ENCODE measurements at places on chromosomes 6 and 20.

GRCh38 chr6:35733633-35734032 is 3.2 kb upstream of the ARMC12 start:
- no peaks in the 10 kb centered on the region for H3K27me3 ChIP-seq
- no peak overlapping the region for H3K4me3 ChIP-seq
- no peak for DNase-seq

- no peak overlapping the region for H3K4me3 ChIP-seq
- no peaks in the 10 kb centered on the region for H3K27me3 ChIP-seq
- H3K36me3 ChIP-seq = no peaks in the 10 kb centered on the region
Measured at GRCh38 chr6:132133736-132134445, 182.7 kb upstream of the CCN2 start.

DNA sequence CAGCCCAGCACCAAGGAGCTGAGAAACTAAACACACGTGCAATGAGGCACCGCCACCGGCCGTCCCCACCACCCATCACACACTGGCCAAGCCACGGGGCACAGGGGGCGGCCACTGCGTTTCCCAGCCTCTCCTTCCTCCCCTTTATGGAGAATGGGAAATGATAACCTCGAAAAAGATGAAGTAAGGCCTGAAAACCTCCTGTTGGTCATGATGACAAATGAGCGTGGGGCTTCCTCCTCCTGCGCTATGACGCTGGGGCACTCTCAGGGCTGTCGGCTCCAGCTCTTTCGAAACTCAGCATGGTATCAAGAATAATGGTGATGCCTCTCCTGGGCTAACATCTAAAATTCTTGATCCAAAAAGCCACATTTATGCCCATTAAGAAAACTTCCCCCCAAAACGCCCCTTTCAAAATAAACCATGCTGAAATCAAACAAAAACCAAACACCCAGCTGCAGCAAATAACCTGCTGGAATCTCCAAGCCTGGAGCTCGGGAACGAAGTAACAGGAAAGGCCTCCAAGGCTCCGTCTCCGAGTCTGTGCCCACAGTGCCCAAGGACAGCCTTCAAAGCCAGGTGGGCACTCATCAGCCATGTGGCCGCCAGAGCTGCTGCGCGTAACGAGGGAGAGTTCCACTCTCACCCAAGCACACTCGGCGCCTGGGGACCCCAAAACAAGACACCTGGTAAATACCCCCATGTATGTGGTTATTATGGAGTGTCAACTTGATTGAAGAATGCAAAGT is 50.0 kb downstream of the TAF4 start:
- H3K4me1 ChIP-seq = peaks cover 14% of the 10 kb centered on the region
- DNase-seq = no peak
- H3K27me3 ChIP-seq = no peaks in the 10 kb centered on the region

- H3K27me3 ChIP-seq = no peaks in the 10 kb centered on the region
- no peak overlapping the region for H3K4me3 ChIP-seq
- no peak overlapping the region for H3K27ac ChIP-seq
- H3K36me3 ChIP-seq = no peaks in the 10 kb centered on the region
- H3K4me1 ChIP-seq = no peaks in the 10 kb centered on the region
Measured at GRCh38 chr20:63783970-63784369, 44.4 kb downstream of the SLC2A4RG start.

DNA sequence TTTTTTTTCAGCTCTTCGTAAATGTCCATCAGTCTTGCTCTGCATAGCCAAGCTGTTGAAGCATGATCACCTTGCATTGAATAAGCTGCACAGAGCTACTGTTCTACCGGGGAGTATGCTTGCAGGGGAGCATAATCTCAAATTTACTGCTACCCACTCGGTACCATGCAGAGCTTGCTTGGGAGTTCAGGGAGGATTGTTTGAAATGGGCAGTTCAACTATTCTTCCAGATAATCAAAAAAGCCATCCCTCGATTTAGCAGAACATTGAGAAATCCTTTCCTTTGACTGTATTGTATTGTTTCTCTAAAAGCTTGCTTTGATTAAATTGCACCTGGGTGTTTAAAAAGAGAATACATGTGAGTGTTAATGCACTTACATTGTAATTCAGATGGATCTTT is 332.6 kb downstream of the UTRN start:
- no peaks in the 10 kb centered on the region for H3K4me1 ChIP-seq
- no peak for DNase-seq
- H3K27ac ChIP-seq = no peak overlapping the region
- no peaks in the 10 kb centered on the region for H3K36me3 ChIP-seq

DNA sequence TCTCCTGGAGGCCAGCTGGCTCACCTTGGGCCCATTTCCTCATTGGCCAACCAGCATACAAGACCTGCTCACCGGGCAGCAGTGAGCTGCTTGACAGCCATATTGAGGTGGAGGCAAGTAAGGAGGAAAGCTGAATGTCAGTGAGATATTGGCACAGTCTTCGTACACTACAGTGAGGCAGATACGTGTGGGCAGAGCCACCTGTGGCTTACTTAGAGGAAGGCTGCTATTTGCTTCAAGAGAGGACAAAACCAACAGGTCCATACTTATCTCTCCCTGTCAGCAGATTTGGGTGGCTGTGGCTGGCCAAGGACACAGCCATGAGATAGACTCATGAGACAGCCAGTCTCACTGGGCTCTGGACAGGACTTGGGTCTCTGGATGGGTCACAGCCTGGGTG is 15.1 kb upstream of the MCM3 start:
- H3K36me3 ChIP-seq = no peaks in the 10 kb centered on the region
- H3K4me3 ChIP-seq = no peak overlapping the region
- H3K27ac ChIP-seq = no peak overlapping the region
- H3K27me3 ChIP-seq = no peaks in the 10 kb centered on the region
- peaks cover 1% of the 10 kb centered on the region for H3K4me1 ChIP-seq
- no peak for DNase-seq

DNA sequence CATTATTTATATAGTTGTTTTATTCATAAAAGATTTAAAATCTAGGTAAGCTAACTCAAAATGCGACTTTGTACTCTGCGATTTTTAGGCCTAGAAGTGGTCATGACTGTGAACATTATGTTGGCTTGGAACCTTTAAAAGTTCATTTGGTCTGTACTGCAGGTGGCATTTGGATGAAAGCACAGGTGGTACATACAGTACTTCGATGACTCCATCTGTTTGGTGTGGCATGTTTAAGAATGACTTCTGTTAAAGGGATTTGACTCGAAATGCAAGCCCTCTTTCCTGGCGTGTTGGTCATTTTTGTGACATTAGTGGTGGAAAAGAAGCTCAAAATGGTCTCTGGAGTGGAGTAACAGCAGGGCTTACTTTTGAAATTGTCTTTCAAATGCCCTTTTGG is 118.1 kb downstream of the UST start:
- H3K4me1 ChIP-seq = peaks cover 18% of the 10 kb centered on the region
- H3K27ac ChIP-seq = no peak overlapping the region
- H3K4me3 ChIP-seq = no peak overlapping the region
- DNase-seq = no peak
- H3K36me3 ChIP-seq = no peaks in the 10 kb centered on the region

- H3K27ac ChIP-seq = no peak overlapping the region
- H3K4me3 ChIP-seq = no peak overlapping the region
- H3K27me3 ChIP-seq = no peaks in the 10 kb centered on the region
- no peaks in the 10 kb centered on the region for H3K4me1 ChIP-seq
Measured at GRCh38 chr20:20568604-20569205, 143.7 kb downstream of the RALGAPA2 start.

- H3K4me3 ChIP-seq = no peak overlapping the region
- no peaks in the 10 kb centered on the region for H3K27me3 ChIP-seq
- H3K4me1 ChIP-seq = peaks cover 51% of the 10 kb centered on the region
- no peaks in the 10 kb centered on the region for H3K36me3 ChIP-seq
Measured at GRCh38 chr6:37244430-37245310, 12.9 kb upstream of the TBC1D22B start.

- H3K4me3 ChIP-seq = no peak overlapping the region
- no peaks in the 10 kb centered on the region for H3K27me3 ChIP-seq
- no peaks in the 10 kb centered on the region for H3K36me3 ChIP-seq
- no peak overlapping the region for H3K27ac ChIP-seq
- no peaks in the 10 kb centered on the region for H3K4me1 ChIP-seq
- DNase-seq = no peak
Measured at GRCh38 chr6:28008053-28008452, 51.0 kb downstream of the OR2B6 start.

DNA sequence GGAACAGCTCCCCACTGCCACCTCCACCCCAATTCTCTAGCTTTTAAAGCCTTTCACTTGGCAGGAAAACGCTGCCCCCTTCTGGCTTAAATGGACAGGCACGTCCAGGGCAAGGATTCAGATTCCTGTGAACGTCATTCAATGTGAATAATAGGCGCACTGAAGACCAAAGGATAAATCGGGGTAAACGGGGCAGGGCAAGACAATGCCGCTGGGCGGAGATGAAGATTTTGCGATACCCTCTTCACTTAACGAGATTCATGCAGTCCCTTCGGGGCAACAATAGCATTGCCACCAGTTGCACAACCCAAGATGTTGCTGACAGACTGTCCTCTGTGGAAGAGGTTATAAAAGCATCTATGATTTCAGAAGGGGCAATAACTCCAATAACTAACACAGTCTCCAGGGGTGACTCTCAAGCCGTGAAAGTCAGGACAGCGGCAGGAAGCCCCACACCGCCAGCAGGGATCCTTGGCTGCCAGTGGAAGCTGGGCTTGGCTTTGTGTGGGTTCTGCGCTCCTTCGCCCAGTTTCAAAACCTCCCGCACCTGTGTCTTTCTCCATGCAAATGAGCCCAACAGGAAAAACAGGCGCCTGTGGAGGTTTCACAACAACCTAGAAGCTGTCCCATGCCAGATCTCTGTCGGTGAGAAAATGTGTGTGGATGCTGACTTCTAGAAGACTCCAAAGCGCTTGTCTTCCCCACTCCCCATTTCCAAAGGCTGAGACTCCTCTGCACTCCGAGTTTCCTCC is 291.8 kb downstream of the BMP7 start:
- peaks cover 43% of the 10 kb centered on the region for H3K27me3 ChIP-seq
- H3K4me1 ChIP-seq = peaks cover 20% of the 10 kb centered on the region
- no peak overlapping the region for H3K4me3 ChIP-seq
- H3K27ac ChIP-seq = peak overlapping the region; percentile 39
- no peak for DNase-seq
- no peaks in the 10 kb centered on the region for H3K36me3 ChIP-seq

DNA sequence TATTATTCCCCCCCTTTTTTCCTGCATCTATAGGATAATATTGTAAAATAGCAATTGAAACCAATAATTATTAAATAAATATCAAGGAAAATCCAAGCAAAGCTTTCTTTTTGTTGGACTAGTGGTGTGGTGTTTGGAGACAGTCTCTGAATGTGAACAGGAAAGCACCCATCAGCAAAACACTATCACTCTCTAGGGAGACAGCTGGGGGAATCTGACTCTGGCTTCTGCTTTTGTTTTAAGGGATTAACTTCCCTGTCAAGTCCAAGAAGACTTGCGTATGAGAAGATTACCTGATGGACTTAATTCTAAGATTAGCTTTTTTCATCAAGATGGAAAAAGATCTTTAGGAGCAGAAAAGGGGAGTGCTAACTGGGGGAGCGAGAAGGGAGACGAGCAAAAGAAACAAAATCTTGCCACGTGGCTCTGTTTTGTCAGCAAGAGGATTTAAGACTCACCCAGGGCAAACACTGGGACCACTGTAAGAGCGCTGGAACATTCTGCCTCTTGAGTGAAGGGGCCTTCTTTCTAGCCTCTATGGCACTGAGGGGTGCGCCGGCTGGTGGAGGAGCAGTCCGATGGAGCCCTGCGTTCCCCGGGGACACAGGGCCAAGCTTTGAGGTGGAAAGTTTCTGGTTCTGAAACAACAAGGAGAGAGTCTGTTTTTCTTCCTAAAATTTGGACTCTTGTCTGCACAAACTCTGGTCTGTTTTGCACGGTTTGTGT is 570 bp downstream of the TULP4 start:
- no peak overlapping the region for H3K4me3 ChIP-seq
- H3K27me3 ChIP-seq = no peaks in the 10 kb centered on the region
- DNase-seq = no peak
- peaks cover 28% of the 10 kb centered on the region for H3K36me3 ChIP-seq
- H3K4me1 ChIP-seq = no peaks in the 10 kb centered on the region
- H3K27ac ChIP-seq = no peak overlapping the region

DNA sequence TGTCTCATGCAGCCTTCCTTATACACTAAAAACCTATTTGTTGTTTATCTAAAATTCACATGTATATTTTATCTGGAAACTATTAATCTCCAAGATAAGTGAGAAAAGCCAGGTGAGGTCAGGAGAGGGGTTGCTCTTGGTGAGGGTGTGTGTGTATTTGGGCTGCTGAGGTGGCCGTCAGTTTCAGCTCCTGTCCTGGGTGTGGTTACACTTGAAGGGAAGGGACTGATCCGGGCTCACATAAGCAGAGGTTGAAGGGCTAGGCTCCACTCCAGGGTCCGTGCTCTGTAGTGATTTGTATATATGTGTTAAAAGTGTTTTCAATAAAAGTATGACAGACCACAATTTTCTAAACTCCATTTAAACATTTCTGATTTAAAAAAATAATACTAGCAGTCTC is 13.5 kb upstream of the SNAI1 start:
- H3K27me3 ChIP-seq = no peaks in the 10 kb centered on the region
- no peaks in the 10 kb centered on the region for H3K4me1 ChIP-seq
- no peak overlapping the region for H3K4me3 ChIP-seq

GRCh38 chr6:67689329-67689728 is 945.8 kb upstream of the ADGRB3 start:
- H3K4me3 ChIP-seq = no peak overlapping the region
- DNase-seq = no peak
- no peaks in the 10 kb centered on the region for H3K36me3 ChIP-seq
- H3K27ac ChIP-seq = no peak overlapping the region
- no peaks in the 10 kb centered on the region for H3K4me1 ChIP-seq

- H3K27ac ChIP-seq = no peak overlapping the region
- no peak overlapping the region for H3K4me3 ChIP-seq
- H3K27me3 ChIP-seq = no peaks in the 10 kb centered on the region
- no peaks in the 10 kb centered on the region for H3K36me3 ChIP-seq
Measured at GRCh38 chr20:5008759-5009158, 7.4 kb upstream of the SLC23A2 start.

DNA sequence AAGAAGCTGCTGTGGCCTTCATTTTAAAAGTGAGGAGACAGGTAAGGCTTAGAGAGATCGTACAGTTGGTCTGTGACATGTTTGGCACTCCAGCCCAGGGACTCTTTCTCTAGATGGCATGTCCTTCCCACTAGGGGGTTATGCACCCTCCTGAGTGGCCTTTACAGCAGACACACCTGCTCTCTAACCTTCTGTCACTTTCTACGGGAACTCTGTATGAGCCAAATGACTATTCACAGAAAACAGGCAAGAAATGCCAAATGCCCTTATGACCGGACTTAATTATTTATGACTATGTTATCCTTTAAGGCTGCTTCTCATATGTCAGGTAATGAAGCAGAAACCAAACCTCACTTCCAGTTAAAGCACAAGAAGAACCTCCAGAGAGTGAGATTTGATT is 91.2 kb downstream of the MAP3K5 start:
- H3K27ac ChIP-seq = no peak overlapping the region
- no peaks in the 10 kb centered on the region for H3K36me3 ChIP-seq
- H3K4me3 ChIP-seq = no peak overlapping the region

Data from suprapubic skin (tissue), 4 donors.